ENCODE measurements at places on chromosomes 1 and 21. TPM values are rescaled to one million over a fixed set of nuclear protein-coding genes. Genes with fewer than 3 reads are reported as not detected.

GRCh38 chr1:152873495-152873894, 4.6 kb upstream of the SMCP start:
- H3K27me3 ChIP-seq = peaks cover 3% of the 10 kb centered on the region
- H3K4me1 ChIP-seq = no peaks in the 10 kb centered on the region
- H3K4me3 ChIP-seq = no peak overlapping the region

- no peak overlapping the region for H3K4me3 ChIP-seq
- H3K4me1 ChIP-seq = no peaks in the 10 kb centered on the region
- no peak for DNase-seq
- H3K27ac ChIP-seq = no peak overlapping the region
- H3K36me3 ChIP-seq = no peaks in the 10 kb centered on the region
- H3K27me3 ChIP-seq = peaks cover 5% of the 10 kb centered on the region
These were observed 395.5 kb downstream of the RPS6KC1 start for GRCh38 chr1:213446496-213446895.

DNA sequence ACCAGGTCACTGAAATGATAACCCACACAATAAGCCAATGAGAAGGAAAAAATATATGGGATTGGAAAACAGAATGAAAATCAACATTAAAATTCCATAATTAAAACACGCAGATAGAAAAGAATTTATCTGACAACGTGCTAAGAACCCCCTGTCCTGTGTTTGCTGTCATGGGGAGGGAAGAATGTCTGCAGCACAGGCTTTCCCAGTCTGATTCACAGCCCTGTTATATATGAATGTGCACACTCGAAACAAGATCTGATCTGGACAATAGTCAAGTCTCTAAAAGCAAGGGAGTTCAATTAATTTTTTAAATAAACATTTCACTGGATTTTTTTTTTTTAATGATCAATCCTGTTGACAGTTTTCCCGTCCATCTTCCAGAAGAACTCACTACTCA, 220.0 kb downstream of the RERE start:
- peaks cover 7% of the 10 kb centered on the region for H3K4me1 ChIP-seq
- H3K27ac ChIP-seq = no peak overlapping the region
- H3K4me3 ChIP-seq = no peak overlapping the region
- H3K27me3 ChIP-seq = no peaks in the 10 kb centered on the region

- no peaks in the 10 kb centered on the region for H3K27me3 ChIP-seq
- no peak for DNase-seq
- peak overlapping the region; percentile 90 for H3K4me3 ChIP-seq
- H3K4me1 ChIP-seq = peaks cover 39% of the 10 kb centered on the region
- H3K36me3 ChIP-seq = peaks cover 26% of the 10 kb centered on the region
These were observed 1.1 kb upstream of the SERBP1 start for GRCh38 chr1:67431156-67431765.

DNA sequence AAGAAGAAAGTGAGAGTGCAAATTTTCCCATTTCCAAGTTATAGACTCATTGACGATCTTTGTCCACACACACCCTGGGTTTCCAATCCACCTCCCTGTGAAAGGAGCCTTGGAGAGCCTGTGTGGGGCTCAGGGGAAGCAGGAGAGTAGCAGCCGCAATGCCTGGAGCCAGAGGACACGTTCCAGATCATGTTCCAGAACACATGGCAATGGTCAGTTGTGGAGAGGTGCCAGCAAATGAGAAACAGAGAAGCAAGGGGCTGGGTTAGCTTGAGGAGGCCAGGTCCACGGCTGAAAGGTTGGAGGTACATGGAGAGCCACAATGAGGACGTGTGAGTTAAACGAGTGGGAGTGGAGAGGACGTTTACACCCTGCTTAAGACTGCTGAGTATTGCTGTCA, 33.0 kb upstream of the SIPA1L2 start:
- peaks cover 8% of the 10 kb centered on the region for H3K4me1 ChIP-seq
- peaks cover 18% of the 10 kb centered on the region for H3K27me3 ChIP-seq
- H3K36me3 ChIP-seq = no peaks in the 10 kb centered on the region

GRCh38 chr21:22352088-22352487, 1353.9 kb downstream of the NCAM2 start:
- no peaks in the 10 kb centered on the region for H3K27me3 ChIP-seq
- no peaks in the 10 kb centered on the region for H3K4me1 ChIP-seq
- no peak overlapping the region for H3K27ac ChIP-seq
- no peak overlapping the region for H3K4me3 ChIP-seq

The KCNH1 gene
- not detected for total RNA-seq

The METTL18 gene
- 17.8 TPM for total RNA-seq

The ECM1 gene
- total RNA-seq = 1.4 TPM

The GIPC2 gene
- total RNA-seq = 0.44 TPM

The KISS1 gene
- total RNA-seq = not detected

The AIRE gene
- not detected for total RNA-seq

The CTSE gene
- not detected for total RNA-seq

The PLEKHA6 gene
- total RNA-seq = 0.97 TPM

The MATN1 gene
- not detected for total RNA-seq
